Naive B cell (primary cell): ENCODE measurements at places on chromosomes 2 and 18. TPM values are rescaled to one million over a fixed set of nuclear protein-coding genes. Genes with fewer than 3 reads are reported as not detected.

Gene MRPS5
- 44.7 TPM for polyA plus RNA-seq

Gene LINC00305
- polyA plus RNA-seq: not detected

- no peak for DNase-seq
These were observed 56.2 kb upstream of the CCDC85A start for GRCh38 chr2:56127463-56128152.

DNA sequence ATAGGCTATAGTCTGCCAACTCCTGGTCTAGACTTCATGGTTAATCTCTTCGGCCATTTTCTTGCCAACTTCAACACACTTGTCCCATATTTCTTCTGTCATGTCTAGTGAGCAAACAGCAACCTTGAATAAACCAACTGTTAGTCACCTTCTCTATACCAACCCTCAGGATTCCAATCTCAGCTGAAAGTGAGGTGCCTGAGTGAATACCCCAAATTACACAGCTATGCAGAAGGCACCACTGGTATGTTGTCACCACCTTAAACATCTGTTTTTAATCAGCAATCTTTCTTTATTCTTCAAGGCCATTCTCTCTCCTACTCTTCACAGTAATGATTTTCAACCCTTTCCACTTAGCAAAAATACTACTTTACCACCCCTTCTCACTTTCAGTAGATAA is 39.3 kb downstream of the THOC1 start:
- no peak for DNase-seq
